ENCODE measurements at places on chromosomes 7 and 10.

DNA sequence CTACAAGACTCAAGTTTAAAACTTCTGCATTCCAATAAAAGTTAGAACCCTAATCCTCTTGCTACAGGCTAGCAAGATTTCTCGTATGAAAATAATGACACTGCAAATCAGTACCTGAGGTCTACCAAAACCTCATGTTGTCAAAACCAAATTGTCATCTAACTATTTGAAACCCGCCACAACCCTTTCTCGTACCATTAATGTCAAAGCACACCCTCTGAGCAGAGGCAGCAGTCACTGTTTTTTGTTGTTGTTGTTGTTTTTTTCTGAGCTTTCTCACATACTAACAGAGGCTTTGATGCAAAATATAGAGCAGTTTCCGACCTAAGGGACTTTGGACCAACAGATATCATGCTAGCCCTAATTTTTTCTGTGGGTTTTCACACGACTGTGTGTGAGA is 563.9 kb upstream of the C7orf33 start:
- no peak for DNase-seq

- DNase-seq: no peak
Observed at GRCh38 chr7:39084349-39084748, 106.6 kb downstream of the POU6F2 start.

DNA sequence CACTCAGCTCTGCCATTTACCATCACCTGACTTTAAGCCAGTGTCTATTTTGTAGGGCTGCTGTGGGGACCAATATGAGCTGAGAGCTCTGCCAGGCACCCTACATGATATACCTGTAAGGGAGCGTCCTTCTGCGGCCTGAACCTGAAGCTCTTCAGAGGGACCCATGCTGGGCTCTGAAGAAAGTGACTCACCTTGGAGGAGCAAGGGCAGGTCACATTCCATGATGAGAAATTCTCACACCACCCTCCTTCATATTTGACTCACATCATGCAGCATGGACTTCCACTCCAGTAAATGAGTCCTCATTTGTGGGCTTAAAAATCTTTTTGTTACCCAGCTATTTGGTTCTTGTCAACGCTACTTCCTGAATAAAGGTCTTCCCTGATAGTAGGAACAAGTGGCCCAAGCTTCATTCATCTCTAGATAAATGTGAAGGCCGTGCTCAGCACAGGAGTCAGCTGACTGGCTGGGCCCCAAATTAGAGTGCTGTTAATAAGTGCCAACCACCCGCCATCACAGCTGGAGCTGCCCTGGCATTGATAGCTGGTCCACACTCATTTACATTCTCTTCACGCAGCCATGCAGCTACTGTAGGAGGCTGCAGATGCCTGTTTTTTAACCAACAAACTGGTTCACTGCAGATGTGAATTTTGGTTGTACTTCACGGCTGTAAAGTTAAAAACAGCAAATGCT is 78.4 kb downstream of the RNF216 start:
- no peak for DNase-seq

DNA sequence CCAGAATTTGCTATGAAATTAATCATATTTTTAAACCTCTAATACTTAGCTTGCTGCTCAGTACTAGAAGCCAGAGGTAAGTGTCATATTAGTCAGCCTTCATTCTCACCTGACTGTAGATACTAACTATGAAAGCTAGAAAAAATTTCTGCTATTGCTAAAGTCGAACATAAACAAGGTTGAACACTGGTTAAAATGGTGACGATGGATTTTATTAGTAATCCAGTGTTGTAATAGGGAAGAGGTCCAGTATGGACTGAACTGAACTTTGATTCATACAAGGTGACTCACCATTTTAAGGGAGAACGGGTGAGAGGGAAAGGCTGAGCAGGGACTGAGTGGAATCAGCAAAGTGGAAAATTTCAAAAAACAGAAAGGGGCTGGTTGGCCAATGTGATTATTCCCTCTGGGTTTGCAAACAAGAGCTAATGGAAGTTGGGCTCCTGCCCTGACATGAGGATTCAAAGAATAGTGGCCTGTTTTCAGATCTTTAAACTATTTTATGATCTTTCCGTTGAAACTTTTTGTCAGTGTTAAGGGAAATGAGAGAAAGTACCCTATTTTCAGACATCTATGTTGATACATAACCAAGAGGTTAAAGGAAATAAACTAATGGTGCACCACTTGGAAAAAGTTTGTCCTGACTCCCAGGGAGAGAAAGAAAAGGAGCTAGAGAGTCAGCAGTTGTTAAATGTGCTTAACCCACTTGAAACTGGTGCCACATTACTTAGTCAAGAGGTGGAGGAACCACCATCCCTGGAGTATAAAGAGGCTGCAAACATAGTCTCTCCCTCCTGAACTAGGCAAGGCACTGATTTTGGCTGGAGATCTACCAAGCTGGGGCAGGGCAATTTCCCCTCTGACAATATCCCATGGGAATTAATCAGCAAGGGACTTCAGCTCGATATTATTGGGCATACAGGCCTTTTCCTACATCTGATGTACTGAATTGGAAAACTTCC is 15.3 kb upstream of the AKR1C1 start:
- DNase-seq: no peak

DNA sequence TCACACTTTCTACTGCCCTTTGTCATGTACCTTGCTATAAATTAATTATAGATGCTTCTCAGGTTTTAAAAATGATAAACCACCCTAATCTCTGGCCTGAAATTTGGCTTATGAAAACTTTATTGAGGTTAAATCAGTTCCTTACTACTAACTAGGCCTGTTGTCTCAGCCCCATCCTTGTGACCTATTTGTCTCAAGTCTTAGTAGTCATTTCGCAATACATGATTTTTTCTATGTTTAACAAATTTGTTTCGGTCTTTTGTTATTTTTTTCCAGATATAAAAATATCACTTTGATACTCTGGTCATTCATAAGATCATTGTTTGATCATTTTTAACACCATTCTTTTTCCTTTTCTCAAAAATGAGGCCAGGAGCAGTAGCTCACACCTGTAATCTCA is 411.6 kb downstream of the GFRA1 start:
- no peak for DNase-seq

- DNase-seq: no peak
Observed at GRCh38 chr7:28999895-29000716, 42.0 kb upstream of the TRIL start.

DNA sequence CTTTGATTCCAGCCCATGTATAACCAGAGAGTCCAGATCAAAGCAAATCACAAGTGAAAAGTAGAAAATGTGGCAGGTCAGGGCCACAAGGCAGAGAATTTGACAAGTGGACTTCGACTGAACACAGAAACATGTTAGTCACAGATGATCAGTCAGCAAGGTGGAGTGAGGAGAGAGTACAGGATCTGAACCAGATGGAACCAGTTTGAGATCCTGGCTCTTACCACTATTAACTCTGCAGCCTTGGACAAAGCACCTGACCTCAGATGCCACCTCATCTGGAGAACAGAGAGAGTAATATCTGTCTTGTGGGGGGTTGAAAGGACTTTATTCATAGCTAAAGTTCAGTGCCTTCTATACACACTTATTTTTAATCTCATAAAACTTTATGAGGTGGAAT is 4.4 kb downstream of the MRLN start:
- DNase-seq: no peak

DNA sequence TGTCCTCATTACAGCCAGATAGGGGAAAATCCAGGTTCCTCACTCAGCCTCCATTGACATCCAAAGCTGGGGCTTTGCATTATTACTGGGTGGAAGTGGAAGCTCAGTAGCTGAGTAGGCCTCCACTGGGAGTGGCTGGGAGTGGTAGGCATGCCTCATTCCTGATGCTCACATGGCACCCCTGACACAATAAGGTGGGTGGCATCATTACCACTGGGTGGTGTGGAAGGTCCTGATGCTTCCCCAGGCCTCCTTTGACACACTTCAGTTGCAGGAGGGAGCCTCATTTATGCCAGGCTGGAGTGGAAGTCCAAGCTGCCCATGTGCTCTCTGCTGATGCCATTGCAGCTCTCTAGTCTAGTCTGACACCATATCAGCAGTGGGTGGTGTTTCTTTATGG is 48.2 kb upstream of the GPR141 start:
- DNase-seq: no peak

DNA sequence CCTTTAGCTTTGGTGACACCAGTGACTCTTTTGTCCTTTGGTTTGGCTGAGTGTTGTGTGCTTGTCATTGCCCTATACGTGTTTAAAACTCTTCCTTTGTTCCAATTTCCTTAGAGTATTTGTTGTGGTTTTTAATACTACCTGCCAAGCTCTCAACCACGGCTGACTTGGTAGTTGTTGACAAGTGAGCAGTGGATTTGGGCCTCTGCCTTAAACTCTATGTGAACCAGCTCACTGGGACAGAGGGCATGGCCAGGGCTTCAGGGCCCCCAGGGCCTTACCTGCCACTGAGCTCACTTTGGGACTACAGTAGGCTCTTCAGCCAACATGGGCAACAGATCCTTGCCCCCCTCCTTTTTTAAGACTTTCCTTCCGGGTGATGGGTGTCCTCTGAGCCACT is 9.6 kb upstream of the DMBT1 start:
- no peak for DNase-seq
